ENCODE measurements at places on chromosomes 16 and 17.

- DNase-seq = no peak
These were observed 37.5 kb downstream of the OTOA start for GRCh38 chr16:21701271-21701670.

DNA sequence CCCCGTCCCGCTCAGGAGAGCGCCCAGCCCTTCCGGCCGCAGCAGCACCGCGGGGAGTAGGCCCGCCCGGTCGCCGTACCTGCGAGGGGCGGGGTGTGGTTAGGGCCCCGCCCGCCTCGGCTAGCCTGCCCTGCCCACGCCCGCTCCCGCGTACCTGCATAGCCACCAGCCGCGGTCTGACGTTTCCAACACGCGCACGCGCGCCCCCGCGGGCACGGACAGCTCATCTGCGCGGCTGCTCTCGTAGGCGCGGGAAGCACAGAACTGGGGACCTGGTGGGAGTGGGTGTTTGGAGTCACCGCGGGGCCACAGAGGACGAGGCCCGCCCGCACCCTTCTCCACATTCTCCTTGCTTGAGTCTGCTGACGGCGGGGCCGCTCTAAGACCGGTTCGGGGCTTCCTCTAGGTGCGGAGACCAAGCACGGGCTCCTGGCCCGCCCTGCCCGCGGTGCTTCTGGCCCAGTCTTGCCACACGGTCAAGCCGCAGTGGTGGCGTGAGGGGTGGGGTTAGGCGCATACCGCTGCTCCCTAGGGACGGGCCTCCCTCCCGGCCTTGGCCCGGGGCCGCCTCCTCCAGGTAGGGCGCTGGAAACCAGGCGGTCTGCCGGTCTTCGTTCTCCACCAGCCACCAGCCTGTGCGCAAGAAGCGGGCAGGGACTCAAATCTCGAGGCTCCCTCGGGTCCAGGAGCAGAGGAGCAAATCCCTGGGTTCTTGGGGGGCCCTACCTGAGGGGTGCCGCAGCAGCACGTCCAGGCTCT, 1.8 kb downstream of the NOXO1 start:
- DNase-seq = no peak

DNA sequence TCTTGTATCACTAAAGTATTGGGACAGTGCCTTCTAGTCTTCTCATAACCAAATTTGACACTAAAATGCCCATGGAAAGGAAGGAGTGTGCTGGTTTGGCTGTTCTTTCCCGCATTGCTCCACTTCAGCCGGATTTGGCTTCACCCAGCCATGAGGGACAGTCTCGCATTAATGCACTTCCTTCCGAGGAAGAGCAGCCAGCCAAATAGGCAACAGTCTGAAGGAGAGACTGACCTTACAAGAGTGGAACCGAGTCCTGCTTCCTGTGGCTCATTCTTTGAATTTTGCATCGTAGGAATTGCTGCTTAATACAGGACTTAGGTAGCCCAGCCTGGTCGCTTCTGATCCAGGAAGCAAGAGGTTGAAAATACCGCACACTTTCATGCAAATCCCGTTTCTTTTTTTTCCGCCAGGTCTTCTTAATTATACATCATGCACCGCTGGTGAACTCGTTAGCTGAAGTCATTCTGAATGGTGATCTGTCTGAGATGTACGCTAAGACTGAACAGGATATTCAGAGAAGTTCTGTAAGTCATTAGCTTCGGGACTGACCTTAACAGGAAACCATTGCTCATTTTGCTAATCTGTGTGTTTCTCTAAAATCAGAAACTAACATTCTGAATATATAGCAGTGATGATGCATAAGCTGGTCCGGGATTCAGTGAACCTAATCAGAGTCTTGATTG, 38.2 kb downstream of the CLEC16A start:
- no peak for DNase-seq

DNA sequence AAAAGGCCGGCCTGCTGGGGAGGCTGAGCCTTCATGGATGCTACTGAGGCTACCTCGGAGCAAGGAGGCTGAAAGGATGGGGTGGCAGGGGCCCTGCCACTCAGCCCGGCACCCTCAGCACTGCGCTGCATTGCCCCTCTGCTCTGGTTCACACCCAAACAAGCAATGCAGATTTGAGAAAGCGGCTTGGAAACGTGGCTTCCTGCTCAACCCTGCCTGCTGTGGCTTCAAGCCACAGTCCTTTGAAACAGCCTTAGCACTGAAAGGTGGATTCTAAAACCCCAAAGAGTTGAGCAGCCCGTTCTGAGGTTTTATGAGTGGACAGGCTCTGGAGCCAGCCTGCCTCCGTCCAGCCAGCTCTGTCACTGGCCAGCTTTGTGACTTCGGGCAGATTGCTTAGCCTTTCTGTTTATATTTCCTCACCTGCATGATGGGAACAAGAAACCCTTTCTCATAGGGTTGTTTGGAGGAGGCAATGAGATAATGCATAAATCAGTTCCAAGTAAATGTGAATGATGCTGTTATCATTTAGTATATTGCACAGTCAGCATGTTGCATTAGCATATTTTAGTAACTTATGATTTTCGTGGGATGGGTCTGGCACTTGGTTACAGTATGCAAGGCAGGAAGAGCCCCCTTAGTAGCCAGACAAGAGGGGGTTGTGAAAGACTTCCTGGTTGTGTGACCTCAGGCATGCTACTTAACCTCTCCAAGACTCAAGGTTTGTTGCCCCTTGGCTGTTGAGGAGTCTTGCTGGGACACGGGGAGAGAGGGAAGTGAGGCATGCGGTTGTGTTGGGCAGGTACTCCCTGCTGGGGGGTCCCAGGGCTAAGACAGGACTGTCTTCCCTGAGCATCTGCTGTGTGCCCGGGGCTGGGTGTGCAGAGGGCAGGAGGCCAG, 23.6 kb downstream of the CRISPLD2 start:
- DNase-seq = no peak

- no peak for DNase-seq
These were observed 3.6 kb downstream of the RASD1 start for GRCh38 chr17:17492571-17492970.

- DNase-seq = no peak
These were observed 772 bp upstream of the NUP93 start for GRCh38 chr16:56728980-56729734.

DNA sequence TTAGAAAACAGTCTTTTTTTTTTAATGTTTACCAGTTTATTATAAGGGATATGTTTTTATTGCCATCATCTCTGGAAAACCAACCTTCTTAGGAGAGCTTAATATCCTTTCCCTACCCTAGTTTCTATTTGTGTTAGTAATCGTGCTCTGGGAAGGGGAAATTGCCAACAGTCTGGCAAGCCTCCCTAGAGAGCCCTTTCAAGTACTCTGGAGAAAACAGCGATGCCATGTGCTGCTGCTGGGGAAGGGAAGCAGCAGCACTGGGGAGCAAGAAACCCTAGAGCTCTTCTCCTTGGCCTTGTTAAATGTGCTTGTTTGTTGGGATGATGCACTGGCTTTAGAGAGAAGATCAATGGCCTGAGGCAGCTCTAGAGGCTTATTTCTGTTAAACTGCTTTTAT, 10.3 kb downstream of the RETREG3 start:
- DNase-seq = no peak

GRCh38 chr16:49348408-49349176, 25.0 kb upstream of the C16orf78 start:
- DNase-seq = no peak

DNA sequence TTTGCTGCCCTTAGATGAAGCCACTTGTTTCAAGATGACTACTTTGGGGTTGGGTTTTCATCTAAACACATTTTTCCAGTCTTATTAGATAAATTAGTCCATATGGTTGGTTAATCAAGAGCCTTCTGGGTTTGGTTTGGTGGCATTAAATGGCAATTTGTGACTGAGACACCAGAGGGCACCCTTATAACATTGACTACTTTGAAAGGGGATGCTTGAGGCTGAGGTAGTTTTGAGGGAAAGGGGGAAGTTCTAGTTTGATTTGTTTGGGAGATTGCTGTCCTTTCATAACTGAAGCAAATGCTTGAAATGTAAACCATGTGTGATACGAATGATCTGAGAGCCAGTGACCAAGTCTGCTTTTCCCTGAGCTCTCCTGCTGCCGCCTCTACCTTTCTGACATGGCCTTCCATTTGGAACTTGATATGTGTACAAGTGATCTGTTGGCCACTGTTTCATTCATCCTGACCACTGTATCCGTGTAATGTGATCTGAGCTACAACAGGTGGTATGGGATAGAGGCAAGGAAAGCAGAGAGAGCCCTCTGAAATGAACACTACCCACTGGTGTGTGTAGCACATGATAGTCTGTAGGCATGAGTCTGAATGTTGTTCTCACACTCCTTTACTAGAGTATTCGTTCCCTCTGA, 5.8 kb upstream of the RARA start:
- peak; percentile 65 for DNase-seq

- DNase-seq = no peak
These were observed 16.4 kb upstream of the CPSF4L start for GRCh38 chr17:73278049-73278464.

DNA sequence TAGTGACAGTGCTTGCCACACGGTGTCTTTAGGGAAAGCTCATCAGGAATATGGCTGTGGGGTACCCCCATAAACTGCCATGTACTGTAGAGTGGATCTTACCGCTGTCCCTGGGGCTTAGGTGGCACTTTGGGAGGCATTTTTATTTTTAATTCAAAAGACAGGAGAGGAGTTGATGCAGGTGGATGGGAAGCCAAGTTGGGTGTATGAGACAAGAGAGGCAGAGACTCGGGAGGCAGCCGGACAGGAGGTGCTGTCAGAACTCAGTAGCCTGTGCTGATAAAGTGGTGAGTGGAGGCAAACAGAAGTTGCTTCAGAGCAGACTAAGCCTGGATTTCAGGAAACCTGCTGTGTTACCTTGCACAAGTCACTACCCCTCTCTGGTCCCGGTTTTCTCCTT, 185.9 kb downstream of the TMEM132E start:
- DNase-seq = no peak

DNA sequence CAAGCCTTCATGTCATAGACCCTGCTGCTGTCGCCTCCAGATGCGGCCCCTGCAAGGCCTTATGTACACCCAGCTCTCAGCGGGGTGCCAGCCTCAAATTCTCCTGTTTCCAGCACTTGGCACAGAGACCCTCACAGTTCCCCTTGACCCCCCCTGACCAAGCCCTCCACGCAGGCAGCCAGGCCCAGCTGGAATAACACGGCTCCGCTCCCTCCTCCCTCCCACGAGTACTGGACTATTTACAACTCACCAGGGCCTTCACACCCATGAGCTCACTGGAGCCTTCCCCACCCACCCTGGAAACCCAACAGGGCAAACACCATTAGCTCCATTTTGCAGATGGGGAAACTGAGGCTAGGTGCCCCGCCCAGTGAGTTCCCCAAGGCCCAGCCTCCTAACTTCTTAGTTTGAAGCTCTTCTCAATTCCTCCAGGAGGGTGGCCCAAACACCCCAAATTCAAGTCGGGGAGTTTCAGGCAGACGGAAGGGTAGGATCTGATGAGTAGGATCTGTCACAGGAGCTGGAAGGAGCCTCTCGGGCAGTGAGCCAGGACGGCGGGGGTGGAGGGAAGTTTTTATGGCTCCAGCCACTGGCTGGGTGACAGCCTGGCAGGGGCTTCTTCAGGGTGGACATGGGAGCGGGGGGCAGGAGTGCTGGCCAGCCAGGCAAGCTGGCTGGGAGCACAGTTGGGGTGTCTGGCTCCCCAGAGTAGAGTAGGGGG, 17.5 kb upstream of the DLX4 start:
- DNase-seq = no peak

DNA sequence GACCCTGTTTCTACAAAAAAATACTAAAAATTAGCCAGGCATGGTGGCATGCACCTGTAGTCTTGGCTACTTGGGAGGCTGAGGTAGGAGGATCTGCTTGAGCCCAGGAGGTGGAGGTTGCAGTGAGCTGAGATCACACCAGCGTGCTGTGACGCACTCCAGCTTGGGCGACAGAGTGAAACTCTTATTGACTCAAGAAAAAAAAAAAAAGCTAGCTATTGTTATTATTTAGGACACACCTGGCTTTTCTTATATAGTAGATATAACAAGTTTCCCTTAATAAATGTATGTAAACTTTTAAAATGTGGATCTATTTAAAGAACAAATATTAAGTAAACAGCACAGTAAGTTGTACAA, 1.8 kb downstream of the RABEP2 start:
- DNase-seq = no peak

GRCh38 chr16:89242795-89243200, 25.3 kb downstream of the ZNF778 start:
- DNase-seq = no peak

DNA sequence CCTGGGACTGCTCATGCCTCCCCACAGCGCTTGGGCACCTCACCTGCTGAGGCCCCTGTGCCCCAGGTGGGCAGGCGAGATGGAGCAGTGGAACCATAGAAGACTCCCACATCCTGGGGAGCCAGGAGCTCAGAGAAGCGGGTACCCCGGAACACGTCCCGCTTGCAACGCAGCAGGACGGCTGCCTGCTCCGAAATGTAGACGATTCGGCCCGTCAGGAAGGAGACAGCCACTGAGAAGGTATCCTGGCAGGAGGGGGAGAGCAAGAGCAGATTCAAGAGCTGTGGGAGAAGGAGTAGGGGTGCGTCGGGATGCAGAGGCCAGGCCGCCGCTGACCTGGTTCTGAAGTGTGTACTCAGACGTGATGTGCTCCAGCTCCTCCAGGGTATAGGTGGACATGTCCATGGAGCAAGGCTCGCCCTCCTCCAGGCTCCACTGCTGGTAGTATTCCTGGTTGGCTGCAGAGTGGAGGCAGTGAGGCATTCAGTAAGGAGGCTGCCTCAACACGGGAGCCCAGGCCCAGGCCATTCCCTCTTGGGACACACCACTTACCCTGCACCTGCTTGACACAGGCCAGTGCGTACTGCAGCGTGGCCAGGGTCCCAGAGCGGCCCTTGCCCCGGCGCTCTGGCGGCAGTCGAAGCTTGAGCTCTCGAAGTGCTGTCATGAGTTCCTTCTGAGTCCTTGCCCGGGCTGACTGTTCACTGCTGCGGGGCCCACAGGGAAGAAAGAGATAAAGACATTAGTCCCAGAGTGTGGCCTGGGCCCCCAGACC, 2.6 kb downstream of the PER1 start:
- DNase-seq = no peak

DNA sequence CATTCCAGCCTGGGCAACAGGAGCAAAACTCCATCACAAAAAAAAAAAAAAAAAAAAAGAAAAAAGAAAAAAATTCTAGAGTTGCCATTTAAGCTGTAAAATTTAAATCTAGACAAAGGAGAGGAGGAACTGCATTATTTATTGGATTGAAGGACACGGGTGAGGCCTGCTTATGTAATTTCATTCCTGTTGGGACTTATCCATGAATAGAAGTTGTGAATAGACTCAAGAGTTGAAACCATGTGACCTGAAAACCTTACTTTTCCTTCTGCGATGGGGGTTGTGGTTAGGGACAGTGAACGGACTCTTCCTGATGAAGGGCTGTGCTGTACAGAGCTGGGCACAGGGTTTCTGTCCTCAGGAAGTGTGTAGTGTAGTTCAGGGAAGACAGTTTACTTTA, 22.5 kb downstream of the BANP start:
- DNase-seq = no peak

GRCh38 chr17:41571561-41572434, at the start of gene KRT9:
TSS of gene KRT9 (minus strand) at chr17:41572059. CDS start at chr17:41571992, 67 bp downstream.
- DNase-seq = no peak

- DNase-seq = no peak
These were observed 966 bp downstream of the SLFN14 start for GRCh38 chr17:35559495-35560210.

- DNase-seq = peak; percentile 72
These were observed at the start of gene COPZ2 for GRCh38 chr17:48037036-48037837. TSS of gene COPZ2 (minus strand) at chr17:48037797. CDS start at chr17:48037777, 20 bp downstream.

Data from AG08395 (cell line).